Naive B cell (primary cell): ENCODE measurements at places on chromosomes 1 and 21.
A peak's percentile ranks its signal among the peaks of the same experiment; 100 is the strongest.

GRCh38 chr1:39269349-39269748 is 64.9 kb downstream of the MACF1 start:
- DNase-seq = no peak

GRCh38 chr1:158961178-158961577 is 29.8 kb downstream of the PYHIN1 start:
- no peak for DNase-seq

DNA sequence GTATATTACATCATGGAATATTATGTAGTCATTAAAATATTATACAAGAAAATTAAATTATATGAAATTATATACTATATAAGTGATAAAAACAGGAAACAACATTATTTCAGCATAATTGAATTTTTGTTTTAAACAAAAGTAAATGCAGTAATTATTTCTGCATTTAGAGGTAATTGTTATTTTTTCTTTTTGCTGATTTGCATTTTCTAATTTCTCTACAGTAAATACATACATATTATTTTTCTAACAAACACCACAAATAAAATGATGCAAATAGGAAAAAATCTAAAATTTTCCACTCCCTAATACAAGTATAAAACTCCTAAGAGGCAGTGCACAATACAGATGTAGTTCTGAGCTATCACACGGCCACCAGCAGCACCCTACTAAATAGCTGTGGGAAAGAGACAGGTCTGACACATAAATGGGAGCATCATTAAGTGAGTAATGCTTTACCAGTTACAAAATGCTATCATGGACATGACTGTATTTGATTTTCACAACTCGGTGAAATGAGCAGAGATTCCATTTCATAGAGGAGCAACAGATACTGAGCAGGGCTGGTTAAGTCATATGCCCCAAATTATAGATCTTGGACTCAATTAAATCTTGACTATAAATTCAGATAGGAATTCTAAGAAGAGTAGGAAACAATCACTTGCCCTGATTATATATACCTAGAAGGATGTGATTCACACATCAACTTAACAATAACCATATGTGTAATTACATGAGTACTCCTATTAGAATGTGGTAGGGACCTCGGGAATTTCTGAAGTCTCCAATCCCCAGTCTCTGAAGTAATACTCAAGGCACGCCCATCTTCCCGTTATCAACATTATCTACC is 49.0 kb downstream of the NRIP1 start:
- DNase-seq = no peak

- no peak for DNase-seq
Measured at GRCh38 chr1:2239013-2239370, 10.9 kb downstream of the SKI start.

- peak; percentile 39 for DNase-seq
Measured at GRCh38 chr1:8671306-8671917, 146.0 kb downstream of the RERE start.
